HuH-7 (cell line): ENCODE measurements at places on chromosomes 12 and 14.

DNA sequence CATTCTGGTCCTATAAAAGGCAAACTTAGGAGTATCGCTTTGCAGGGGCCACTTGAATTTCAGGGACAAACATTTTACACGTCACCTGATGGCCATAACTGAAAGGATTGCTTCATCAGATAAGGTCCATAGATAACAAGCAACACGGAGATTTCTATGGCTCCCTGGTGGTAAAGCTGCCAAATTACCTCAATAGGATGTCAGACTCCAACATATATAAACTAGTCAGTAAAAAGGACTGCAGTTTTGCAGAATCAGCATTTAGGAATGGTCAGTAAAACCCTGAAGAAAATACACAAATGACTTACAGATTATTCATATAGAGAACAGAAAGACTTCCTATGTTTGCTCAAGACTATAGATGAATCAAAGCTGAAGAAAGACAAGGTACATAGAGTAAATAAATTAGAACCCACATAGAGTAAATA lies 66.1 kb upstream of the GRIP1 start:
- no peak for DNase-seq

DNA sequence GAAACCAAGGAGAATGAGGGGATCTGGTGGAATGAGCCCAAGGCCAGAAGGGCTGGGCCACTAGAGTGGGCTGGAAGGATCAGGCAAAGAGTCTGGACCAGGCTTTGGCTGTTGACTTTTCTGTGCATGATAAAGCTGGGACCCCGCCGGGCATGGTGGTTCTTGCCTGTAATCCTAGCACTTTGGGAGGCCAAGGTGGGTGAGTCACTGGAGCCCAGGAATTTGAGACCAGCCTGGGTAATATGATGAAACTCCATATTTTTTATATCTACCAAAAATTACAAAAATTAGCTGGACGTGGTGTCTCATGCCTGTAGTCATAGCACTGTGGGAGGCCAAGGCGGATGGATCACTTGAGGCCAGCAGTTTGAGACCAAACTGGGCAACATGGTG lies 393 bp upstream of the KLHL33 start:
- DNase-seq: no peak

DNA sequence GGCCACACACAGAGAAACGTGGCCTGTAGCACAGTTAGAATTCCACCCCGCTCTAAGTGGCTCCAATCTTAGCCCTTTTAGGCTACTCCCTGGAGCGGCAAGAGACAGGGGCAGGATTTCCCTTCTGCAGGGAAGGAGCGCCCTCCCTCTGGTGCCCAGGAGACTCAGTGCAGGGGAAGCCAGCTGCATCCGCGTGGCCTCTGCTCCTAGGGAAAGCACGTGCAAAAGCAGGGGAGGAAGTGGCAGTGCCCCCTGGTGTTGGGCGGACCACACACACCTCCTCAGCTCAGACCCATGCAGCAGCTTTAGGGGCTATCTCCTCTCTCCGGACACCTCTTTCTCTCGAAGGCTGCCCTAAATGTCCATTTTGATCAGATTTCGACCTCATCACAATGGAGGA lies 50.0 kb downstream of the SPRING1 start:
- peak; percentile 36 for DNase-seq

DNA sequence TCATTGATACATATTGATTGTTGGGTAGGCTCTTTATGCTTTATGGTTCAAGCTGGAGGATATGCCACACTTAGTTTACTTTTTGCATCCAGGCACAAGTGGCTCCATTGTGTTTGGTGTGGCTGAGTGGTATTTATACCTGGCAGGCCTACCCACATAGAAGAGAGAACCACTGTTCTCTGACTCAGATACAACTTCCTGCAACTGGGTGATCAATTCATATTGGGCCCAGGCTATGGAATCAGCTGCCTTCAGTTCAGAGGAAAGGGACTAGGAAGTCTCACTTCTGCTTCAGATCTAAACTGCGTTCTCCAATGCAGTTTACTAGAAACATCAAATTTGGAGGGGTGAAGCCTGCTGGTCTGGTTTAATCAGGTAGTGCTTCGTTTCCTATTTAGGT lies 49.8 kb upstream of the LRRK2 start:
- no peak for DNase-seq

DNA sequence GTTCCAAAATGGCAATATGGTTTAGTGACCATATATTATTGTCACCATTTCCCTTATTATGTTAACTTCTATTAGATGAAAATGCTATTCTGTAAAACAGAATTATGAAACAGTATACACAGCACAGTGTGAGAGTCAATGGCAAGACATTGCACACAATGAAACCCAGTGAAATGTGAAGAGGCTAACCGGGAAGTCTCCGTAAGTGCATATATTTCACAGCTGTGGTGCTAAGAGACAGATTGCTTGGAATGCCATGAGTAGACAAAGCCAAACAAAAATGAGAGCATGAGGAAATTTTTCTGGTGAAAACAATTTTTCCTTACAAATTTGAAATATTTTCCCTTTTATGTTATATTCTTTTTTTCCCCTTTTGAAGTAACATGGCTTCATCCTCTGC lies 49.4 kb downstream of the DYRK2 start:
- no peak for DNase-seq

DNA sequence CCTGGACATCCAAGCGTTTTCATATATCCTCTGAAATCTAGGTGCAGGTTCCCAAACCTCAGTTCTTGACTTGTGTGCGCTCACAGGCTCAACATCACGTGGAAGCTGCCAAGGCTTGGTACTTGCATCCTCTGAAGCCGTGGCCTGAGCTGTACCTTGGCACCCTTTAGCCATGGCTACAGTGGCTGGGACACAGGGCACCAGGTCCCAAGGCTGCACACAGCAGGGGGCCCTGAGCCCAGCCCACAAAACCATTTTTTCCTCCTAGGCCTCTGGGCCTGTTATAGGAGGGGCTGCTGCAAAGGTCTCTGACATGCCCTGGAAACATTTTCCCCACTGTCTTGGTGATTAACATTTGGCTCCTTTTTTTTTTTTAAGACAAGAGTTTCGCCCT lies 11.6 kb upstream of the FAM177A1 start:
- DNase-seq: no peak

DNA sequence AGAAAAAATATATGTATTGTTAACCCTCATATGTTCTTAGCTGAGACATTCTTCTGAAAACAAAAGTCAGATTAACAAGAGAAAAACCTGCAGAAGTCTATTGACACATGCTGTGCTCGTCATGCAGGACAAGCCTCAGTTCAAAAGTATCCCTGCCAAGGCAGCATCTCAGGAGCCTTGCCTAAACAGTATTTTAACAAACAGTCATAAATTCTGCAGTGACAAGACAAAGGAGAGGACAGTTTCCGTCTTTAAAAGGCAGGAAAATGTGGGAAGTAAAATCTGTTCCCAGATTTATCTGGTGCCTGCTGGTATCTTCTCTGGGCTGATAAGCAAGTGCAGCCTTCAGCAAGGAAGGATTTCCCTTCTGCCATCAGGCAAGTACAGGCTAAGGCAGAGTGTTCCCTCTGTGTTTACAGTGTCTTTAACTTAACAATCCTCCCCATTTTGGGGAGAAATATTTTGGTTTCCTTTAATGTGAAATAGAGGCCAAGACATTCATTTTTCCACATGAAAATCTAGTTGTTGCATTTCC lies 480.2 kb upstream of the CCDC196 start:
- DNase-seq: no peak

GRCh38 chr14:39320318-39320717 lies 86.6 kb downstream of the MIA2 start:
- DNase-seq: no peak

DNA sequence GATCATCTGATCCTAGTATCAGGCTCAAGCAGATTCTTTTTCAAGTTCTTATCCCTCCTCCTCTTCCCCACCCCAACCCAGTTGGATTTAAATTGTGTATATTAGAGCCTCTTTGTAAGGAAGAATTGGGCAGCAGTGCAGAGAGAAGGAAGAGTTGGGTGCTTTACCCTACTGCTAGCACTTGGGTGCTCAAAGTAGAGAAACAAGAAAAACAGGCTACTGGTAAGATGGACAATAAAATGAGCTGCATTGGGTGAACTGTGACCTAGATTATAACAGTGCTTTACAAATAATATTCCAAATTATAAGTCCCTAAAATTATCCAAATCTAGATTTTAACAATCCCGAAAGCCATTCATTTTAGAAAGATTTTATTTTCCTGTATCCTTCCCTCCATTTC lies 363.4 kb upstream of the GARIN6 start:
- no peak for DNase-seq

- DNase-seq: no peak
Measured at GRCh38 chr14:75190023-75190422, 13.6 kb upstream of the TMED10 start.
